Erythroblast (primary cell): ENCODE measurements at places on chromosomes 4 and X.

DNA sequence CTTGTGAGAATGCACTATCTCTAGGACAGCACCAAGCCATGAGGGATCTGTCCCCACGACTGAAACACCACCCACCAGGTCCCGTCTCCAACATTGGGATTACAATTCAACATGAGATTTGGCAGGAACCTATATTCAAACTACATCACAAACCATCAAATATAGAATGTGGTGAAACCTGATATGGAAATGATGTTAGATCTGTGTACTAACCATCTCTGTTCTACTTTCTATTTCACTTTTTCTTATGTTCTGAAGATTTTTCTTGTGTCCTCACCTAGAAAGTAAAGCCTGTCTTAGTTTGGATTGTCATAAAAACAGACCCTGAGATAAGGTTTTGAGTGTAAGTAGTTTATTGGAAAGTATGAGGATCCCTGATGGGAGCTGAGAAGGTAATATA, 37.8 kb upstream of the TACR3 start:
- DNase-seq = no peak

- no peak for DNase-seq
Observed at GRCh38 chr4:99361268-99361898, 8.8 kb upstream of the ADH1C start.

- DNase-seq = no peak
Observed at GRCh38 chr4:111736516-111736915, 408.7 kb upstream of the FAM241A start.

DNA sequence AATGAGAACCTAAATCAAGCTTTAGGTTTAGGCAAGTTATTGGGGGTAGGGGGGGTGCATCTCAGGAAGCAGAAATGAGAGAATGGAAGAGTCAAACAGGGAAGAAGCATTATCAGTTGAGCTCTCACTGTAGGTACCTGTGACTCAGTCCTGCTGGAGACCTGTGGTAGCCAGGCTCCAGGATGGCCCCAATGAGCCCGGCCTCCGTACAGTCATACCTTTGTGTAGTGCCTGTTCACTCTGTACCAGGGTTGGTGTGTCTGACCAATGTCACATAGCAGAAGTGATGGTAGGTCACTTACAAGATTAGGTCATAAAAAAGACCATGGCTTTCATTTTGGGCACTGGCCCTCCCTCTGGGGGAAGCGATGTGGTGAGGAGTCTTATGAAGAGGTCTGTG, 45.3 kb upstream of the NMU start:
- DNase-seq = no peak

GRCh38 chr4:156294577-156294976, 340.9 kb upstream of the CTSO start:
- peak; percentile 62 for DNase-seq

- no peak for DNase-seq
Observed at GRCh38 chr4:122583906-122584305, 37.0 kb downstream of the IL21 start.

GRCh38 chr4:76210452-76210851, 3.2 kb downstream of the SCARB2 start:
- DNase-seq = no peak
